ACHN (cell line): ENCODE measurements at places on chromosomes 13 and 19.
A peak's percentile ranks its signal among the peaks of the same experiment; 100 is the strongest.

DNA sequence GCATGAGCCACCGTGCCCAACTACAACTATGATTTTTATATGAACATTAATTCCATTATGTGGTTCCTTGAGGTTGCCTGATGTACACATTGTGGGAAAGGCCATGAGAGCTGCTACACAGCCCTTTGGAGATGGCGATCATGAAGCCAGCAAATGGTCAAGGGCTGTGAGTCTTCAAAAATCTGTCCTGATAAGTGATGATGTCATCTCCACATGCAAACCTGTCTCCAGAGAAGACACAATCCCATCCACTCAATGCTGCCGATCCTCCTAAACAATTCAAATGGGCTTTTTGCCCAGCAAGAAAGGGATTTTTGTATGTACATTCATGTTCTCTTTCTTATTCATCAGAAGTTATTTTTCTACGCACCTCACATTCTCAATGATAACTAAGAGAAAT, 17.6 kb downstream of the SIGLEC7 start:
- no peak for DNase-seq

DNA sequence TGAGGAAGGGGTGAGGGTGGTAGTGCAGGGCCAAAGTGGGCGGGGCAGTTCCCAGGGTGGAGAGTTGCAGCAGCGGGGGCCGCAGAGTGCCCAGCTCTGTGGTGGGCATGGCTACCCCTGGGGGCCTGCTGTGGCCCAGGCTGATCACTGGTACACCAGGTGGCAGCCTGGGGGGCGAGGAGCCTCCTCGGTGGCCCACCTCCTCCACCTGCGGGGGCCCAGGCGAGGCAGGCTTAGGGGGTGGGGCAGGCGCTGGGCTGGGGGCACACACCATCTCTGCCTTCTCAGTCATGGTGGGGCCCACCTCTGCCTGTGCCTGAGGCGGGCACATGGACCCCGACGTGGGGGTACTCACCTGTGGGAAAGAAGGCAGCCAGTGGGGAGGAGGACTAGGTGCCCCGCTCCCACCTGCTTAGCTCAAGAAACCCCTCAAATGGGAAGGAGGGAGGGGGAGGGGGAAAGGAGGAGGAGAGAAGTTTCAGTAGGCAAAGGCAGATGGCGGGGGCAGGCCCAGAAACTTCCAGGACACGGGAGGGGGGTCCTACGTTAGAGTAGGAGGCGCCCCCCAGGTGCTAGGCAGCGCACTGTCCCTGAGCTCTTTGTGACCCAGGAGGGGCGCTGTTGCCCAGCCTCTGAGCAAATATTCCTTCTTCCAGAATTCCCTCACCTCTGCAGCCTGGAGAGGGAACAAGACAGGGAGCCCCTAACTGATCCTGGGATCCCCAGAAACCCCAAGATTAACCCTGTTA, 1.6 kb downstream of the LYL1 start:
- no peak for DNase-seq

GRCh38 chr13:33524086-33524485, 238.5 kb upstream of the STARD13 start:
- DNase-seq = no peak

DNA sequence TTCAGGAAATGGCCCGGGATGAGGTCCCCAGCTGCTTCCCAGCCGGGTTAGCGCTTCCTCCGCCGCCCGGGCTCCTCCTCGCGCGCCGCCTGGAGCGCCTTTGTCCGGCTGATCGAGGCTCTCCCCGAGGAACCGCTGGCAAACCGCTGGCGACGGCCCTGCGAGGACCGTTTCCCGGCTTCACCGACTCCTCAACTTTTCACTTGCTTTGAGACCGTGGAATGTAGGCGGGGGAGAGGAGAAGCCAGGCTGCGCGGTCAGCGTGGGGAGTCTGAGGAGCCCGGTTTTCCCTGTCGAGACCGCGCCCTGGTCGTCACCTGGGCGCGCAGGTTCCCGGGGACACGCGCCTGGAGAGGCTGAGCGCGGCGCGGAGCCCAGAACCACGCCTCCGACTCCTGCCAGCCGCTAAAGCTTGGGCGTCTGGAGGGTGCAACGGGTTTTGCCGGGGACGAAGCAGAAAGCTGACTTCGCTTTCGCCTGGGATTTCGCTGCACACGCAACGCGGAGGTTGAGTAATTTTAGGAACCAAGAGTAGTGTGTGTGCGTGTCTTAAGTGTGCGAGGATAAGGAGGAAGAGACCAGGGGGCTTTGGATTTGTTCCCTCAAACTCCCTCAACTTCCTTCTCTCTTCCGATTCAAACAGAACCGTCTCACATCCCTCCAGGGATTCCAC, 7.3 kb upstream of the DGKH start:
- DNase-seq = peak; percentile 47

DNA sequence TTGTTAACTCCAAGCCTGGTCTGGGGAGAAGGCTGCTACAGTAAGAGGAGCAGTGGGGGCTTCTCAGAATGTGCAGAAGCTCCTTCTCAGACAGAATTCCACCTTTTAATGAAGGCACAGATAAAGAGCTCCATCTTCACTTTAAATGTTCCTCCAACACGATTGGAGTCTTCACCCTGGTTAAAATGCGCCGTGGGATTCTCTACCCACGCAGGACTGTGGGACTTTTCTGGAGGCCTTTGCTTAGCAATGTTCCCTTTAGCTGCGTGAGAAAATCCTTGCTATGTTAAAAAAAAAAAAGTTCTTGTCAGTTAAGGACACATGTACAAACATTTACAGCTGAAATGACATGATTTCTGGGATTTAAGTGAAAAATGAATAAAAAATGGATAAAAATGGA, 546.3 kb downstream of the MYO16 start:
- no peak for DNase-seq

- no peak for DNase-seq
Measured at GRCh38 chr19:50162988-50163387, at the start of gene IZUMO2. Gene IZUMO2, minus strand, starts transcription at chr19:50163281. Its CDS starts 87 bp downstream, at chr19:50163194.

GRCh38 chr13:112685896-112686295, 3.9 kb upstream of the ATP11A start:
- no peak for DNase-seq

- DNase-seq = no peak
Measured at GRCh38 chr19:54189145-54189734, at the start of gene MBOAT7. Gene MBOAT7, minus strand, starts transcription at chr19:54189580. Its CDS starts 1,072 bp downstream, at chr19:54188508.
